ENCODE measurements at places on chromosomes 16 and 17.
A peak's percentile ranks its signal among the peaks of the same experiment; 100 is the strongest.

DNA sequence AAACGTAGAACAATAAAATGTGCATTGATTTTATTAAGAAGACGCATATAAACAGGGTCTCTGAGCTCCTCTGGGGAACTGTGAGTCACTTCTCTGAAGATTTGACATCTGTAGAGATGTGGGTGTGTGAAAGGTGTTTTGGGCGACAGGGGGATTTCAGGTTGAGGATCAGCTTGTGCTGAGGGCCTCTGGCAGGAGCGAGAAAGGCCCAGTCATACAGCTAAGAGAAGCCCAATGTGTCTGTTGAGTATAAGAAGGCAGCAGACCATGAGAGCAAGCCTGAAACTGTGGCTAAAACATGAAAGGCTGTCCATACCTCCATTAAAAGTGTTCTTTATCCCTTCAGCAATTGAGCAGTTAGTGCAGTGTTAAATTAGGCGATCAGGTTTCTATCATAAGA lies 406.5 kb upstream of the MON1B start:
- no peak for DNase-seq

DNA sequence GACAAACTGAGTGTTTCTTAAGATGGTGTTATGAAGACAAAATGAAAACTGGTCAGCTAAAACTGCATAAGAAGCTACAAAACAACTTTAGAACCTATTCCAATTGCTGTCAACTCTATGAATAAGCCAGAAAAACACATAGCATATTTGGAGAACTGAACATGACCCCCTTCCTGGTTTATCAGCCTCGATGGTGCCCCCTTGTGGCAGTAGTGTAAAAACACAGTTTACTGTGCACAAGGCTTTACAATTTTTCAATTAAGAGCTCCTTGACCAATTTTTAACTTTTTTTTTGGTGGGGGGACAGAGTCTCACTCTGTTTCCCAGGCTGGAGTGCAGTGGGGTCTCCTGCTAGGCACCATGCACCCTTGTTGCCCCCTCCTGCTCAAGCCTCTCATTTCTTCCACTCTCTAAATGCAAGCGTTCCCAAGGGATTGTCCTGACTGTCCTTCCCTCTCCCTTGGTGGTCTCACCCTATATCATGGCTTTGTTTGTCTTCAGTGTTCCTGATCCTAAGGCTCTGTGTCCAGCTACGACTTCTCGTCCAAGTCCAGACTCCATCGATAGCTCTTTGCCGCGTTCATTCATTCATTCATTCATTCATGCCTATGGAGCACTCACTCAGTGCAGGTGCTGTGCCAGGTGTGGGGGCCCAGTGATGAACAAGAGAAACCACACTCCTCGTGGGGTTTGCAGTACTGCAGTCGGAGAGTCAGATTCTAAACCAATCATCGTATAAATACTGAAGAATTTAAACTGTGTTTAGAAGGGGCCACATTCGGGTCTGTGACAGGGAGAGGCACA lies 7.5 kb downstream of the EIF1 start:
- peak; percentile 81 for DNase-seq

- DNase-seq = no peak
Measured at GRCh38 chr16:72355561-72355960, 183.6 kb upstream of the PMFBP1 start.

- no peak for DNase-seq
Measured at GRCh38 chr16:28987170-28987853, 2.5 kb downstream of the LAT start.

DNA sequence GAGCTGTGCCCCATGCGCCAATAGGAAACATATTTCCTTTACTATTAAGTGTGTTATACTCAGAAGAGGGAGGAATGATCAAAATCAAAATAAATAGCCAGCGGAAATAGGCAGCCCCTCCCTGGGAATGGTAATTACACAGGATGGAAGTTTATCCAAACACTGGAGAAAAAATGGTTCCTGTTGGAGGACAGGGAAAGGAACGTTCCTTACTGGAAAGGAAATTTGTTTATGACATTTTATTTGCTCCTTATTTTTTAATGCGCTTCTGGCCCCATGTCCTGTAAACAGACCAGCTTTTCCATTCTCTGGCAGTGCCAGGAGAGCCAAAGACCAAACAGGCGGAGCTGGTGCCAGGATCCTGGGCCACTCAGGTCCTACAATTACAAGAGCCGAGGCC lies 273.7 kb downstream of the SOX9 start:
- no peak for DNase-seq

DNA sequence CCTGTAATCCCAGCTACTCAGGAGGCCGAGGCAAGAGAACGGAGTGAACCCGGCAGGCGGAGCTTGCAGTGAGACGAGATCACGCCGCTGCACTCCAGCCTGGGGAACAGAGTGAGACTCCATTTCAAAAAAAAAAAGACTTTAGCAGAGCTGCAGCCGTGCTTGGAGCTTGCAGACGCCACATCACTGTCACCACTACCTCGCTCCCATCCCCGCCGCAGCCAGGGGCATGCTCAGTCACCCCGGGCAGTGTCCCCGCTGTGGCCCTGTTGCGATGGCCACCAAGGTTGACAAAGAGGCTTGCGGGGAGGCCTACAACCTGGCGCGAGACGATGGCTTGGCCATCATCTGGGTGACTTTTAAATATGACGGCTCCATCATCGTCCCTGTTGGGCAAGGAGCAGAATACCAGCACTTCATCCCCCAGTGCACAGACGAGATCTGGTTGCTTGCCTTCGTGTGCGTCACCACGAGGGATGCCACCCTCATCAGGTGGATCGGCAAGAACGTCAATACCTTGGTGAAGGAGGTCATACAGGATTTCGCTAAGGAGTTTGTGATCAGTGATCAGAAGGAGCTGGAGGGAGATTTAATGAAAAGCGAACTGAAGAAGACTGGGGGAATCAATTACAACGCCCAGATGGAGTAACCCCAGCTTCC lies 118.1 kb downstream of the TNFRSF13B start:
- no peak for DNase-seq

GRCh38 chr17:1029922-1030644 lies 33.2 kb downstream of the TIMM22 start:
- no peak for DNase-seq

DNA sequence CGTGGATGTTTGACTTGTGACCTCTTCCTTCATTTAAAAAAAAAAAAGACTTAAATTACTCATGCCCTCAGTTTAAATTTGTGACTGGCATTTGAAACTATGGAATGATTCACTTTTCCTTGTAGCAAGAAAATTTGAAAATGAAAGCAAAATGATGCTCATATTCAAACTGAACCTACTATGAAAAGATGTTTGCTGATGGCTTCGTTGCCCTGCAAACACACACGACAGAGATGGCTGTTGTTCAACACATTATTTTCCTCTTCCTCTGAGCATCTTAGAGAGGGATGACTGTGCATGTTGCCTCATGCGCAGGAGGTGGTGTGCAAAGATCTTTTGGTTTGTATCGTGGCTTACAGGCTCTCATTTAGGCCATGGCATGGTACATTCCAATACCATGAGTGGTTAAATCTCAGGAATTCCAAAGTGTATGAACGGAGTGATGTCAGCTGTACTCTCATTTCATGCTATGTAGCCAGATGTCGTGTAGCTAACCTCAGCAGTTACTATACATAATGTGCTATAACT lies 164.5 kb downstream of the PRKCA start:
- peak; percentile 29 for DNase-seq

DNA sequence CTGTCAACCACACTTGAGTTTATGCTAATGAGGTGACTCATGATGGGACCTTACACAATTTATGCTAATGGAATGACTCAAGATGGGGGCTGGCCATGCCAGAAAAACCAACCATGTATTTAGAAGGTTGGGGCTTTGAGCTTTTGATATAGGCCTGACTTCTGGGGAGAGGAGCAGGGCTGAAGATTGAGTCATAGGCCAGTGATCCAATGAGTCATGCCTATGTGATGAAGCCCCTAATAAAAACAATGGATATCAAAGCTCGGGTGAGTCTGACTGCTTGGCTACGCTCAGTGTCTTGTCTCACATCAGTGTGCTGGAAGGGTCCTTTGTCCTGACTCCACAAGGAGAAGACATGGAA lies 7.3 kb downstream of the MFSD6L start:
- no peak for DNase-seq

DNA sequence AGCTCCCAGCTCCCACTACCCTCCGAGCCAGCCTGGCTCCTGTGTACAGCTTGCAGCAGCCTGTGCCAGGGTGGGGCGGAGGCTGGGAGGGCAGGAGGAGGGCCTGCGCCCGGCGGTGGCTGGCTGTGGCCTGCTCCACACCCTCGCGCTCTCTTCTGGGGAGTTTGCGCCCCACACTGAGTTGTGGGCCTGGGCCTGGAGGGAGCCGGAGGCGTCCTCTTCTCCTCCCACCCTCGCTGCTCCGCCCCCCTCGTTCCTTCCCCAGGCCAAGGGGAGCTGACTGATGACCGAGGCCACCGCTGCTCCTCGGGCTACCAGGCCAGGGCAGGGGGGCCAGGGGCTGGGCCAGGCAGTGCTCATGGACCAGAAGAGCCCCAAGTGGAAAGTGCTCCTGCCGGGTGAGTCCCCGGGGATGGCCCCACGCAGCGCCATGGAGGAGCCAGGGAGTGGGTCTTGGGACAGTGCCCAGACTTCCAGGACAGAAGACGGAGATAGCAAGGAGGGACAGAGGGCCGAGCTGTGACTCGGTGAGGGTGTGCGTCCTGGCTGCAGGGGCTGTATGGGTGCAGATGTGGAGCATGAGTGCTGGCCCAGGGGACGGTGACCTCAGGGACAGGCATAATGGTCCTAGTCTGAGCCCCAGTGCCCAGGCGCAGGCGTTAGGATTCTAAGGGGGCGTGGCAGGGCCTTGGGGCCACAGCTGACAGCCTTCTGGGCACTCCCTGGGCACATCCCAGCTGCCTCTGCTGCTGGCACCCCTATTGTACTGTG lies 242.1 kb upstream of the GSE1 start:
- no peak for DNase-seq

DNA sequence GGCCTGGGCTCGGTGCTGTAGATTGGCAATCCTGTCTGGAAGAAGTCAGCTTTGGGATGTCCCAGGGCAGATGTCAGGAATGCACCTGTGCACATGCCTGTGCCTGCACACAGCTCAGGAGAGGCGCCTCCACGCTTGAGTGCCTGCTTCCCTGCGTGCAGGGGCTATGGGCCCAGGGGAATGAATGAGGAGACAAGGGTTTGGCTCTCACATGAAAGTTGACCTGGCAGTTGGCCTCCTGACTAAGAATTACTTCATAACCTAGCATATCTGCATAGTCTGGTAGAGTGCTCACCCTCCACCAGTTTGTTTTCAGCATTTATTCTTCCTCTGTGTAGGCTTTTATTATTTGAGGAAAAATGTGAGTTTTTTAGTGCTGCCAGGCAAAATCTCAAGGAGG lies 50.0 kb downstream of the PLD6 start:
- no peak for DNase-seq

- no peak for DNase-seq
Measured at GRCh38 chr16:25812215-25812614, 120.5 kb downstream of the HS3ST4 start.
